Stimulated activated CD4-positive, alpha-beta T cell treated with anti-CD3 and anti-CD28 coated beads, TNF-alpha, amount 100 ng/mL, for 1 hour (primary cell): ENCODE measurements at places on chromosomes 7 and 10.
A peak's percentile ranks its signal among the peaks of the same experiment; 100 is the strongest.

GRCh38 chr10:100372415-100373297, 25.6 kb downstream of the SCD start:
- no peak for DNase-seq

DNA sequence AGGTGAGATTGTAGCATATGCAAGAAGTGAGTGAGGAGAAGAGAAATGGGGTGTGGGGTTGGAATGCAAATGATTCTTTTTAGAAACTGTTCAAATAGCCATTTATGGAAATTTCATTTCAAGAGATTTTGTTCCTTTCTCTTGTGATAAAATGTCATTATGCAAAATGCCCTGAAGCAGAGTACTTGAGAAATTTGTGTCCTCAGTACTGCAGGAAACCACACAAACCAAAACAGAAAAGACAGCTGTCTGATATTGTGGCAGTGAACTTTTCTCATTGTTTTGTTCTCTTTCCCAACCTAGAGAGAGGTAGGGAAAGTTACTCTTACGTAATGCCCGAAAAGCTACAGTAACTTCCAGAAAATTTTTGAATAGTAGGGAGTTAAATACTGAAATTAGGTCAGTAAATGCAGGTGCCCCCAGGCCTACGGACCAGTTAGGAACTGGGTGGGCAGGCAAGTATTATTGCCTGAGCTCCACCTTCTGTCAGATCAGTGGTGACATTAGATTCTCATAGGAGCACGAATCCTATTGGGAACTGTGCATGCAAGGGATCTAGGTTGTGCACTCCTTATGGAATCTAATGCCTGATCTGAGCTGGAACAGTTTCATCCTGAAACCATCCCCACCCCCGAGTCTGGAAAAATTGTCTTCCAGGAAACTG, 34.0 kb downstream of the DLD start:
- no peak for DNase-seq

- no peak for DNase-seq
Measured at GRCh38 chr7:18345641-18346234, 149.8 kb upstream of the HDAC9 start.

- DNase-seq, result no peak
Measured at GRCh38 chr10:63173468-63174232, 40.5 kb downstream of the NRBF2 start.

DNA sequence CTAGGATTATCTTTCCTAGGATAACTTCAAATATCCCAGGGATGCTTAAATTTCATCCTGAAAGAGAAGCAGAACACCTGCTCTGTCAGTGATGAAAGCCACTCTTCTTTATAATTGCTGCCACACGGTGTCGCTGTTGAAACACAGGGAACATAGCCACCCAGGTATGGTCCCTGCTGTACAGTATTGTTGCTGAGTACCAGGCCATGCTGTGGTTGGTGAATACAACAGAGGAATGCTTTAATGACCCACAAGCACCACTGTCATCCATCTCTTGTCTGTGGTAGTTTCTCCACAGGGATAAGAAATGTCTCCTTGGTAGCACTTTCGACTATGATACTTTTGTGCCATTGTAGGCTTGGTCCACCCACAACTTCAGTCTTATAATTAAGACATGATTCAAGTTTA, 70.6 kb upstream of the STARD3NL start:
- DNase-seq, result peak; percentile 32

- DNase-seq, result no peak
Measured at GRCh38 chr10:119302172-119302571, 94.8 kb downstream of the GRK5 start.

- no peak for DNase-seq
Measured at GRCh38 chr10:98487649-98488048, 40.9 kb upstream of the HPS1 start.

DNA sequence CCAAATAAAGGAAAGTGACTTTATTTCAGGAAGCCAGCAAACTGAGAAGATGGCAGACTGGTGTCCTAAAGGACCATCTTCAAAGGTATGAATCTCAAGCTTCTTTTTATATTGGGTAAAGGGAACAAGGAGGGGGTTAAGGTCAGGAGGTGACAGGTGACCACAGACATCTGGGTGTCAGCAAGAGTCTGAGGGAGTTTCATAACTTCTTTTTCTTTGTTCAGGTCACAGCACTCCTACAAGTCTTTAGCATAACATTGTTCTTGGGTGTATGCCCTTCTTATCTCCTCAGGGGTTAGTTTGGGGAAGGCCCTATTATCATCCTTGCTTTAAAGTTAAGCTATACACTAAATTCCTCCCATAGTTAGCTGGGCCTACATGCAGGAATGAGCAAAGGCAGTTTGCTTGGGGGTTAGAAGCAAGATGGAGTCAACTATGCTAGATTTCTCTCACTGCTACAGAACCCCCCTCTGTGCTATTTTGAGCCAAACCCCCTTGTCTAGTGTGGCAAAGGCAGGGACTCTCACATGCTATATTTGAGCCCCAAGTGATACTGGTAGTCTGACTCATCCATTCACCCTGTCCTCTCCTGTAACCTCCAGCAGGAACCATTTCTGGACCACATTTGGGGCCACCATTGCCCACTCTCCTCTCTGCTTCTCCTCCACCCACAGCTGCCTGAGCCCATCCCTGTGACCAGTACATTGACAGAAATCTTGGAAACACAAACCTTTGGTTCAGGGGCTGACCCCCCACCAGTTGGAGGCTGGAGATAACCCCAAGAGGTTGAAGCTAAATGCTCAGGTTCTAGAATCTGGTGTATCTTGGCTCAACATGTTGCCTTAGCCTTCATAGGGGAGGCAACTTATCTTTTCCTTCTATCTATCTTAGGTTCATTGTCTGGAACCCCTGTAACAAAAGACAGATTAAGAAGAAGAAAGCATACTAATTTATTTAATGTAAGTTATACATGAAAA, 55.5 kb upstream of the LRGUK start:
- DNase-seq, result no peak

DNA sequence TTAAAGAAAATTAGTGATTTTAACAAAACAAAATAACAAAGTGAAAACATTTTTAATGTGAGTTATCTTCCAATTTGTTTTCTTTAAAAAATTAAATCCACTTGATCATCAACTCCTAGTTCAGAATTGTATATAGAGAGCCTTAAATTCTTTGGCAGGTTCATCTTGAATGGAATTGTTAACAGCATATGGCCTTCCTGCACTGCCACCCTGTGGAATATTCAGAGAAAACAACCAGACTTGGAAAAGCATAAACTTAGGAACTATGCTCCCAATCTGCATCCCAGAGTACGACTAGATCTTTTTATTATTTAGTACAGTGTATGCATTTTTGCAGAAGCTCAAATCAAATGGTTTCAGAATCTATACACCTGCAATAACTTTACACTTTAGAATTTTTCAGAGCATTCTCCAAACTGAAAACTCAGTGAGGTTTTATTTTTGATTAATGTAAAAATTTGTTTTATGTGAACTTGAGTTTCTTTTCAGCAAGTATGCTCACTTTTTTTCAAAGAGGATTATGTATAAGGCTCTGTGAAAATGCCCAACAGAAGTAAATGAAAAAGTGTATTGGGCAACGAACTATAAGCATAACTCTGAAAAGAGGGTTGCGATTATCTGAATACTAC, 44.9 kb upstream of the ANK3 start:
- DNase-seq, result no peak

DNA sequence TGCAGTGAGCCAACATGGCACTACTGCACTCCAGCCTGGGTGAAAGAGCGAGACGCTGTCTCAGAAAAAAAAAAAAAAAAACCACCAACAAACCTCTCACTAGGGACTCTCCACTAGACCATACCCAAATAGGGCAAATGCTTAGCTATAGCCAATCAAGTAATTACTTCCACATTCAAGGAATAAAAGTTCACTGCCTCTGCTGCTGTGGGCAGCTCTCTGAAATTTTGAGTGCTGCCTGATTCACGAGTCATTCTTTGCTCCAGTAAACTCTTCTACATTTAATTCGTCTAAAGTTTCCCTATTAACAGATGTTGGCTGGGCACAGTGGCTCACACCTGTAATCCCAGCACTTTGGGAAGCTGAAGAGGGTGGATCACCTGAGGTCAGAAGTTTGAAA, 4.7 kb upstream of the NRBF2 start:
- no peak for DNase-seq

GRCh38 chr7:23120106-23120505, 14.5 kb downstream of the KLHL7 start:
- DNase-seq, result no peak

DNA sequence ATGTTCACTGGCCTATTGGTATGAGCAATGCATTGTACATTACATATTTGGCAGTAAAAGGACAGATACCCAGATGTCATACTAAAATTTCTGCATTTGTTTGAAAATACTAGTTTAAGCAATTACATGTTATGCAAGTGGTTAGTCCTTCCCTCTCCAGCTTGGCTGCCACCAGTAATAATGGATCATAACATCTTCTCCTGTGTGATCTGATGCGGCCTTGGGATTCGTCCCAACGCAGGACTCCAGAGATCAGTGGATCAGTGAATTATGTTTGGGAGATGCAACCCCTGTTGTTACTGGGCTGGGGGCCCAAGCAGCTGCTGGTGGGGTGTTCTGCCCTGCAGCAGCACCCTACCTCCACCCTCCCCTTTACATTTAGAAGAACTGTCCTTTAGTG, 11.2 kb upstream of the PDK4 start:
- DNase-seq, result no peak

GRCh38 chr10:17655567-17656146, 11.7 kb downstream of the STAM start:
- DNase-seq, result no peak

GRCh38 chr7:104341546-104341945, 13.1 kb downstream of the LHFPL3 start:
- DNase-seq, result no peak

DNA sequence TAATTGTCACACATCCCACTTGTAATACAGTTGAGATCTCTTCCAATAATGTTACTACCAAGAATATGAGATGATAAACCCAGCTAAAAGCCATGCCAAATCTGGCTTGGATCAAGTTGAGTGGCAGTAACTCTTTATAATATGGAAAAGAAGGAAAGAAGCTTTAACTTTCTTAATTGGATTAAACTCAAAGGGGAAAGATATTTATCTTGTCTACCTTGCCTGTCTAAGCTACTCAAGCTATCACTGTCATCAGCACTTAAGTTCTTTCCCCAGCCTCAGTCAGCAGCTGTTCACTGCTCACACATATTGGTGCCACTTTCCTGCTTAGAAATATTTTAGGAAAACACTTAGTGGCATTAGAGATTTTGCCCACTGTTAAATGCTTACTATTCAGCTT, 350.7 kb downstream of the IPMK start:
- no peak for DNase-seq

GRCh38 chr7:135463908-135464307, 46.0 kb downstream of the CNOT4 start:
- DNase-seq, result no peak

DNA sequence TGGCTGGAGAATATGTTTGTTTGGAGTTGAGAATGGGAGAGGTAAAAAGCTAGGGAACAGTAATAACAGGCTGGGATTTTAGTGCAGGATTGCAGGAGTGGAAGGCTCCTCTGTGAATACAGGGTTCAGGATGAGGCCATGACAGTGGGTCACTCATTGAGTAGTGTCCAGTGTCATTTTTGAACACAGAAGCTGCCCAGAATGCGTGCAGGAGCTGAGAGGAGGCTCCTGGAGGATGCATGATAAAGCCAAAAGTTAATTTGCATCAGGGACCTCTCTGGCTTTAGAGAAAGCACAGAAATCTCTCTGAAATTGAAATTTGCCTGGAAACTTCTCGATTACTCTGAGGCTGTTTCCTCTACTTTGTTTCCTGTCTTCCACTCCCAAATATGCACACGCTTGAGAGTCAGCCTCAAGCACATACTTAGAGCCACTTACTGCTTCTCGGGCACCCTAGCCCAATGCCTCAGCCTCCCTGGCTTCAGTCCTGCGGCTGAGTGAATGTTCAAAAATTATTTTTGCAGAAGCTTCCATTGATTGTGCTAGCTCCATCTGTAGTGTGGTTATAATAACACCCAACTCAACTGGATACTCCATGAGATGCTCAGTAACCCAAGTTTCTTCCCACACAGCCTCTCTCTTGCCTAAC, 1.8 kb upstream of the GALNT17 start:
- DNase-seq, result no peak

DNA sequence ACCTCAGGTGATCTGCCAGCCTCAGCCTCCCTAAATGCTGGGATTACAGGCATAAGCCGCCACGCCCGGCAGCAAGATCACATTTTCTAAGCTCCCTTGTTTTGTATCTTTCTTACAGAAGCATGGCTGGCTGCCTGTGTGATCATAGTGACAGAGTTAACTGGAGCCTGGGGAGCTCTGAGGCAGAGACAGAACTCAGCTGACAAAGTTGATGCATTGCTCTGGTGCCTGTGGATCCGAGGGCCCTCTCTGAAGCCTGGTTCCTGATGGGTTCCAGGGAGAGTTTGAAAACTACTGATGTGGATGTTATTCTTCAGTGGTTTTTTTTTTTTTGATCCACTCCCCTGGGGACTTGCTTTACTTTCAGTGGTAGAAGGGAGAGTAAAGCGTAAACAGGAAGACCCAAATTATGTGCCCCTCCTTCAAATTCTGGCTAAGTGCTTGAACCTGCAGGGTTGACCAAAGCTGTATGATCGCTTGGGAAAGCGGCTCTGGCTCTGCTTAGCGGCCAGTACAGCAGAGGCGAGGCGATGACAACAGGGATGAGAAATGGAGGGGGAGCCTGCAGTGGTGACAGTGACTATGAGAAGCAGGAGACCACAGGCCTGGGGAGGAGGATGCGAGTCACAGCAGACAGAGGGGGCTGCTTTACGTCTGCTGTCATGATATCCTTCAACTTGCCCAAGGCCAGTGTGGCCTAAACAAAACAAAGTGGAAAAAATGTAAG, 6.8 kb upstream of the EFCAB10 start:
- no peak for DNase-seq

- no peak for DNase-seq
Measured at GRCh38 chr7:30526163-30526562, 21.5 kb upstream of the GGCT start.

DNA sequence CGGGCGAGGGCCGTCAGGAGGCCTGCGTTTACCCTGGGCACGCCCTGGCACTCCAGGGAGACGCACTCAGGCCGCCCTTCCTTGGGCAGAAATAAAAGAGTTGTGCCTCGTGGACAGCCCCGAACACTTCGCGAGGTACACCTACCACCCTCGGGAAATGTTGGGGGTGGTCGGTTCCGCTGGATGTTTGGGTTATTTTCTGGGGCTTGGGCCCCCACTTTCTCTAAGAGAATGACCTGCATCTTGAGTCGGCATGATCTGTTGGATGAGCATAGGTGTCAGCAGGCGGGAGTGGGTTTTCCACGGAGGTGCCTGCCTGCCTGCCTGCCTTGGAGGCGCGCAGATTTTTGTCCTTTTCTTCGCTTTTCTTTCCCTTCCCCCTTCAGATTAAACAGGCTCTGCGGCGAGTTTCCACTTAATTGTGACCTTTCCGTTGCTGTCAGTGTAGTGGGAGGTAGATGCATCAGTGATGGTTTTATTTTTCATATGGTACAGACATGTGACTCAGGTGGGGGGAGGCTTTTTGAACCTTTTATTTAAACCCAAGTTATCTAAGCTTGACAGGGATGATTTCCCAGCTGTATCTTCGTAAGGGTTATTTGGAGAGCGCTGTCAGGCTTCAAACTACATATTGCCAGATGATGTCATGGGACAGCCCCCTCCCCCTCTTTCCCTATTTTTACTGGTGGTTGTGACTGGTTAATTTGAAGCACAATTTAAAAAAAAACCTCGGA, 661 bp downstream of the HECTD2 start:
- DNase-seq, result no peak
